Erythroblast (primary cell): ENCODE measurements at places on chromosomes 11 and 22.

DNA sequence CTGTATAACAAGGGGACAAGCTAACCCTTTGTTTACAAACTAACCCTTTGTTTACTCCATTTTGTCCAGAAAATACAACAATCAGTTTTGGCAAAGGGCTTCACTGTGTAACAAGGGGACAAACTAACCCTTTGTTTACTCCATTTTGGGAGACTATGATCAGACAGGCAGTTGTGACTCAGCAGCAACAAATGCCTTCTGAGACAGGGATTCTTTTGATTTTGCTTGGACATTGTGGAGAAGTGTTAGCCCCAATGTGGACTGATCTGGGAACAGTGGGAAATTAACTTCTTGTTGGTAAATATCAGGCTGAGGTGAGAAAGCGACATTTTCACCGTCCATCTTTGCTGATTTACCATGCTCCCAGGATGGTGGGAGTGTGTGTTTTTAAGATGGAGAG is 983 bp downstream of the EHF start:
- DNase-seq: no peak

DNA sequence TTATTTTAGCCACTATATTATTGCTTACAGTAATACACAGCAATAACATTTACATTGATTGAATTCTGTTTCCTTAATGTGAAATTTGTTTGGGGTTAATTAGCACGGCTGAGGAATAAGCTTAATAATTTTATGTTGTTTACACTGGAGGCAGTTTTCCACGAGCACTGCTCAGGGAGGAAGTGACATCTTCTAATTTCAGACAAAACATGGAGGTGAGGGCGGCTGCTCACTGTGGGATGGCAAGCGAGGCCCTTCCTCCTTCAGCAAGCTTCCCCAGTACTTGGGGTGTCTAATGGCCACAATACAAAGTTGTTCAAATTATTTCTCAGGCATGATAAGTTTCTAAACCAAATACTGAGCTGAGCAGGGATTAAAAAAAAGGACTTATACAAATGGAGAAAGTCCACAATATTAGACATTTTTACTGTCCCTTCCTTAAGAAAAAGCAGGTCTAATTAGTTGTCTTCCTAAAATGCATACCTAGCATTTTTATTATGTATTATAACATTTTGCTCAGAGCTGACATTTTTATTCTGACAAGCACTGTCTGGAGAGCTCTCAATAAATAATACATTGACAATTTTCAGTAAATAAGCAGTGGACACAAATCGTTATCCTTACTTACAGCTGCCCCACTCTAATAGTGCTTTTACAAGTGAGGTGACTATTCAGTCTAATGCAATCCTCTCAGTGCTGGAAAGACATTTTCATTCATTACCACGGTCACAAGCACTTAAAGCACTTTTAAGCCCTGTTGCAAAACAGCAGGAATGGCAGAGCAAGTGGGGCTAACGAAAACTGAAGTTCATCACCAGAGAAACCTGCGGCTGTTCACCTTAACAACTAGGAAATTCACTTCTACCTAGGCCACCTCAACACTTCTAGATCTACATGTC is 56.2 kb downstream of the SOX6 start:
- no peak for DNase-seq

GRCh38 chr11:72970557-72971118 is 156.4 kb downstream of the ATG16L2 start:
- DNase-seq: no peak

DNA sequence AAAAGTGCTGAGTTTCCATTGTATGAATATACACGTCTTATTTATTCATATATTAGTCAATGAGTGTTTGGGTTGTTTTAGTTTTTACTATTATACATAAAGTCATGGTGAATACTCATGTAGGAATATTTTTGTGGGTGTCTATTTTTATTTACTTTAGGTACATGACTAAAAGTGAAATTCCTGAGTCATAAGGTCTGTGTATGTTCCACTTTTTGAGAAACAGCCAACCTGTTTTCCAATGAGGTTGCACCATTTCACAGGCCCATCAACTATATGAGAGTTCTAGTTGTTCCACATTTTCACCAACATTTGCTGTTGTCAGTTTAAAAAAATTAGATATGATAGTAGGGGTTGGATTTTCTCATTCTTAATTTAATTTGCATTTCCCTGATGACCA is 6.6 kb upstream of the OR6X1 start:
- DNase-seq: no peak

- no peak for DNase-seq
Observed at GRCh38 chr11:45430361-45430760, 144.2 kb upstream of the SYT13 start.

DNA sequence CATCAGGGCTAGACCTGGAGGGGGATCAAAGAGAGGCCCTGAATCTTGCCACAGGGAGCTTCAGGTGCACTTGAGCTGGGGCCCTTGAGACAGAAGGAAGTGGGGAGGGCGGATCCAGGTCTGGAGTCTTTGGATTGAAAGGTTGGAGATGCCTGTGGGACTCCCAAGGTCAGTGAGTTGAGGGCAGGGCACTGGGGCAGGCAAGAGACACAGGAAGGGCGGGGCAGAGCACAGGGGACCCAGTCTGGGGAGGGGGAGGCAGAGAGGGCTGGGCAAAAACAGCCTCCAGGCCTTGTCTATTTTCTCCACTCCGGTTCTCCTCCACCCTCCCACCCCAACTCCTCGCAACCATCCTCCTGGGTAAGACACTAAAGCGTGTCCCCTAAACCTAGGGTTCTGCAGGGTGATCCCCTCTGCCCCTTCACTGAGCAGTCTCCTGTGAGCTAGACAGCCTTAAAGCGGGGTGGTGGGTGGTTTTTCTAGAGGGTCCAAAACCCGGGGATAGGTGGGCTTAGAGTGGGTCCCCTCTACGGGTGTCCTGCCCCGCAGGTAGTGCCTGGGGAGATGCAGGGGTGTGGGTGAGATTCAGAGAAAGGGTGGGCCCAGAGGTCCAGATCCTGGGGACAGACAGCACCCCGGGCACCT is 38.6 kb upstream of the CELSR1 start:
- no peak for DNase-seq

DNA sequence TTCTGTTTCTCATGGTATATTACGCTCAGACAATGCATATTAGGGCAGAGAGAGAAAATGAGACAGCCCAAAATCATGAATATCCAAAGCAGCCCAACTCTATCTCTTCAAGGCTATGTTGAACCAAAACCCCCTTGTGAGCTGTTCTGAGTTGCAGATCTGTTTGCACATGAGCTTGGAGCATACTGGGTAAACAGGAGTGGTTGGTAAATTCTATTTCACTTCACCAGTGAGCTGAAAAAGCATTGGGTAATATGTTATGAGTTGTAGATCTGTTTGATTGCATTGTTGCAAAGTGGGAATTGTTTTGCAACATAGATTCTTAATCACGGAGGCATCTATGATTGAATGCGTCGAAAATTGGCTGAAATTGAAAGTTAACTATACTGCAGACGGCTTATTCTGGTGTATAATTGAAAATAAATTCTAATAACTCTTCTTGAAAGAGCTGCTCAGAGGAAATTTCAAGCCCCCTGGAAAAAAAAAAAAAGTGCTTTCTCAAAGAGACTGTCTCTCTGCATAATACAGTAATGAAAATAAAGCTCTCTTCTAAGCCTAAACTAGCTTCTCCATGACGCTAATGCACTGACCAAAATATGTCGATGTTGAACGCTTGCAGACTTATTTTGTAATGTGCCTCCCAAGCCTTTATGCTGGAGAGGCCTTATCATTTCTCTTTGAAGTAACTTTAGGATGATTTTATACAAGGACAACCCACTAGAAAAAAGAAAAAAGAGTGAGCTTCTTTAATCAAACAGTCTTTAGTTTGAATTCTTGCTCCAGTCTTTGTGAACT is 263.7 kb downstream of the NTM start:
- DNase-seq: no peak

GRCh38 chr11:76269661-76270261 is 63.5 kb upstream of the WNT11 start:
- DNase-seq: no peak

DNA sequence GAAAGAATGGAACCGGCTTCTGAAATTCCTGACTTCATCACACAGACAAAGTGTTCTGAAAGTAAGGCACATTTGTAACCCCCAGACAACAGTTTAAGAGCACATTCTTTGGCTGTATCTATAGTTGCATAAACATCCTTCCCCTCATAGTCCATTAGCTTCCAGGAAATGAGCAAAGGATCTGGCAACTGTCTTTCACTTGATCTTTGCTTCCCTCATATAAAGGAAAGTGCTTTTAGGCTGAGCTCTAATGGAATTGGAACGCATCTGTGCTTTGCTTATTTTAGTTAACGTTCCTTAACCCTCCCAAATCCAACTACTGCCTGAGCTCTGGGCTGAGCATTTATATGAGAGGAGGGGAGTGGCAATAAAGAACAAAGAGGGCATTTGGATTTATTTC is 76.9 kb upstream of the API5 start:
- no peak for DNase-seq

- DNase-seq: no peak
Observed at GRCh38 chr22:46418827-46419226, 83.3 kb downstream of the TRMU start.

- DNase-seq: no peak
Observed at GRCh38 chr11:126346586-126346940, 8.9 kb upstream of the ST3GAL4 start.

DNA sequence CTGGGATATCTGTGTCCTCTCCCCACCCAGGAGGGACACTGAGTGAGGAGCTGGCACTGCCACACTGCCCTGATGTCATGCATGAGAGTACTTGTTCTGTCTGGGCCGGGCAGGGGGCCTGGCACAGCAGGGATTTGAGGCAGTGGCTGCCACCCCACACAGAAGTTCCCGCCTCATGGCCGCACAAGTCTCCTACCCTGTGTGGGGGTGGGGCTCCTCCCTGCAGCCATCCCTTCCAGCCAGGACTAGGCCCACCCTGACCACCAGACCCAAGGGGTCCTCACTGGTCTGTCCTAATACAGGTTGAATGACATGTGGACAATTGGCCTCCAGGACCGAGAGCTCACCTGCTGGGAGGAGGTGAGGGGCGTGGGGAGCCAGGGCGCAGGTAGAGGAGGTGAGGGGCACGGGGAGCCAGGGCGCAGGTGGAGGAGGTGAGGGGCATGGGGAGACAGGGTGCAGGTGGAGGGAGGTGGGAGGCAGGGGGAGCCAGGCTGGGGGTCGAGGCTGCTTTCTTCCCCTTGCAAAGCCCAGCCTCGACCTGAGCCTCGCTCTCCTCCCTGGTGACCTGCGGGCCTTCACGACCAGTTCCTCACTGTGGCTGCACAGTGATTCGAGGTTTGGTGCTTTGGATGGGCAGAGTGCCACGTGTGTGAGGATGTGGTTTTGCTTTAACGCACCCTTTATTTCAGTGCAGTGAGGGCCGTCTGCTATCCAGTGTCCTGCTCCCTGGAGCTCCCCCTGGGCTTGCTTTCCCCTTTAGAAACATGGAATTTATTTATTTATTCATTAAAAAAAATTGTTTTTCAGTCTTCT is 7.4 kb downstream of the LZTR1 start:
- no peak for DNase-seq

GRCh38 chr22:39090426-39091064 is 6.5 kb upstream of the APOBEC3H start:
- DNase-seq: no peak

DNA sequence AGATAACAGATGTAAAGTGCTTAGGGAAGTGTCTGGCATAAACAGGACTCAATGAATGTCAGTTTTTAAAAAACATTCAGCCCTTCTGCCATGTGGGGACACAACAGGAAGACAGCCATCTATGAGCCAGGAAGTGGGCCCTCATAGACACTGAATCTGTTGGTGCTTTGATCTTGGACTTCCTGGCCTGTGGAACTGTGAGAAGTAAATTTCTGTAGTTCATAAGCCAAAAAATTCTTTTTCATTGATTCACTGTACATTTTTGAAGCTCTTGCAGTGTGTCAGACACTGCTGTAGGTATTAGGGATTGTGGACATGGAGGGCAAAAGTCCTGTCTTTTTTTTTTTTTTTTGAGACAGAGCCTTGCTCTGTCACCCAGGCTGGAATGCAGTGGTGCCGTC is 188.6 kb downstream of the HIPK3 start:
- no peak for DNase-seq

DNA sequence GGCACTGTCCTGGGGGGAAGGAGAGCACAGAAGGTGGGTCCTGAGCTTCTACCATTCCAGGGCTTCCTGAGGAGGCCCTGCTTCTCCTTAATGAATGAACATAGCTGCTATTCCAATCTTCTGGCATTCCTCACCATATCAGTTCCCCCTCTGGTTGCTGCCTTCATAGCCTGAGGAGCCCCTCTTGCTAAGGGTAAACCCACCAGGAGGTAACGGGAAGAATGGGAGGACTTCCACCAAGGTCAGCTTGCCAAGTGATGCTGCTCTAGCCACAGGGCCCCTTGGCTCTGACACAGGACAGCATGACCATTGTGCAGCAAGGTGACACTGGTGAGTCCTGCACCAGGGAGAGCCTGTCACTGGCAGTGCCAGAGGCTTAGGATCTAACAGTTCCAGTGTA is 1022.5 kb downstream of the TBC1D22A start:
- DNase-seq: no peak

GRCh38 chr11:72781313-72782080 is 12.3 kb downstream of the STARD10 start:
- peak; percentile 23 for DNase-seq

GRCh38 chr11:105783216-105783615 is 173.3 kb downstream of the GRIA4 start:
- DNase-seq: no peak

GRCh38 chr11:83448686-83449085 is 162.5 kb upstream of the CCDC90B start:
- no peak for DNase-seq

DNA sequence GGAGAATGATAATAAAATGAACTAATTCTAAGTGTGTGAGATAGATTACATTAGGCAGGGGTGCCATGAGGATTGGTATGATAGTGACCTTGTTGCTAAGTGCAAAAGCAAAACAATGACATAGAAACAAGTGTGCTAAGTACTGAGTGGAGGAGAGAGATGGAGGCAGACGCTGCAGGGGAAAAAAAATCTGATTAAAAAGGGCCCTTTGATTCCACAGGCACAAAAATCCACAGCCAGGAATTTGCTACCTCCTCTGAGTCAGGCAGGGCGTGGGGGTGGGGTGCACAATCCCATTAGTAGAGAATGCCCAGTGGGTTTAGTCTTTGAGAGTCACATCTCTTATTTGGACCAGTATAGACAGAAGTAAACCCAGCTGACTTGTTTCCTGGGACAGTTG is at the start of gene CNTF:
TSS of gene CNTF (plus strand) at position 322 of the 400 bp plus-strand sequence. CDS start 88 bp downstream, outside the sequence.
- peak; percentile 30 for DNase-seq

GRCh38 chr22:49323751-49324415 is 503.8 kb downstream of the BRD1 start:
- no peak for DNase-seq
